ENCODE measurements at places on chromosomes 2 and 18.
A peak's percentile ranks its signal among the peaks of the same experiment; 100 is the strongest.

DNA sequence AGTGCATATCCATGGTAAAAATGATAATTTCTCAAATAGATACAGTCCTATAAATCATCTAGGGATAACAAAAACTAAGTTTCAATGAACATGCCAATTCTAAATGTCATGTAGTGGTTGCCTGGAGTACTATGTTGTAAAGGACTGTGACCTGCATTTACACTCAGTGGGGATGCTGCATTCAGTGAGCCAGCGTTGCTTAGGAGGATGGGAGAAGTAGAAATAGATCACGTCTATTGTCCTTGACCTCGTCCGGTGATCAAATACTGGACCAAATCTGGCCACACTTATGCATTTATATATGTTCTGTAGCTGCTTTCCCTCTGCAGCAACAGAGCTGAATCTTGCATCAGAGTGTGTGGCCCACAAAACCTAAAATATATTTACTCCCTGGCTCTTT, 139.0 kb upstream of the ETAA1 start:
- DNase-seq = no peak

- DNase-seq = no peak
Measured at GRCh38 chr2:231436957-231437356, 27.3 kb downstream of the NCL start.

- no peak for DNase-seq
Measured at GRCh38 chr2:45643095-45643494, 8.4 kb upstream of the PRKCE start.

GRCh38 chr18:12597760-12598159, 60.1 kb downstream of the SPIRE1 start:
- no peak for DNase-seq

DNA sequence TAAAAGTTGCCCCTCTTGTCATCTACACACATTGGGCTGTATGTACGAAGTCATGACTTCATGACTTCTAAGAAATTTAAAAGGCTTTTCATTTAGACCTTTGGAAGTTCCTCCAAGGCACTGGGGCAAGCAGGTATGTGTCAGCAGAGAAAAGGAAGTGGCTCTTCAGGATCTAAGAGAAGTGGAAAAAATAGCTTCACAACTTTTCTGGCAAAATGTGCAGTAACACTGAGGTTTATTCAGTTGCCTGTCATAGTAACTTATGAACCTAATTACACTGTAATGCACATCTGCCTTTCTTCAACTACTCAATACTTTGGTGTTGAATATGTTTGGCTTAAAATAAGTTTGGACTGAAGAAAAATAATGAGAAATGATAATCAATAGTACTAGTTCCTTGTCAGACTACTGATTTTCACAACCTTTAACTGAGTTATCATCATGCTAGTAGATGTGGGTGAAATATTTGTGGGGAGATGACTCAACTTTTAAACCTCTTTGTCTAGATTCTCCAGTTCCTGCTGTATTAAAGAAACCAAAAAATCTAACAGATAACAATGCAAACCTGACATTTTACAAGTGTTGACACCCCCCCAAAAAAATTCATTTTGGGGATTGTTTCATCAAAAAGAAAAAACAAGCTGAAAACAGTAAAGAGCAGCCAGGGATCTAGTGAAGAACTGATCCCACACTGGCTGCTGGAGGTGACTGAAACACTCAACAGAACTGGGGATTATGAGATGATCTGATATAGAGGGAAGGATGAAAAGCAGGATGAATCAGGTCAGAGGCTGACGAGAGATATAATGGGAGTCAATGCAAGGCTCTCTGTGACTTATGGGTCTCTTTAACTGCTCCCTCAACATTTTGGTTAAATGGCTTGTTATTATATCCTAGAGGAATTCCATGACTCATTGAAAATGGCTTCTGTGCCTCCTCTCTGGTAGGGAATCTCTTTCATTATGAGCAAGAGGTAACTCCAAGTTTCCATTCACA, 84.6 kb downstream of the COLEC12 start:
- DNase-seq = no peak

GRCh38 chr2:147108548-147108947, 736.3 kb upstream of the ACVR2A start:
- DNase-seq = no peak

- no peak for DNase-seq
Measured at GRCh38 chr18:10367836-10368235, 86.6 kb upstream of the APCDD1 start.

DNA sequence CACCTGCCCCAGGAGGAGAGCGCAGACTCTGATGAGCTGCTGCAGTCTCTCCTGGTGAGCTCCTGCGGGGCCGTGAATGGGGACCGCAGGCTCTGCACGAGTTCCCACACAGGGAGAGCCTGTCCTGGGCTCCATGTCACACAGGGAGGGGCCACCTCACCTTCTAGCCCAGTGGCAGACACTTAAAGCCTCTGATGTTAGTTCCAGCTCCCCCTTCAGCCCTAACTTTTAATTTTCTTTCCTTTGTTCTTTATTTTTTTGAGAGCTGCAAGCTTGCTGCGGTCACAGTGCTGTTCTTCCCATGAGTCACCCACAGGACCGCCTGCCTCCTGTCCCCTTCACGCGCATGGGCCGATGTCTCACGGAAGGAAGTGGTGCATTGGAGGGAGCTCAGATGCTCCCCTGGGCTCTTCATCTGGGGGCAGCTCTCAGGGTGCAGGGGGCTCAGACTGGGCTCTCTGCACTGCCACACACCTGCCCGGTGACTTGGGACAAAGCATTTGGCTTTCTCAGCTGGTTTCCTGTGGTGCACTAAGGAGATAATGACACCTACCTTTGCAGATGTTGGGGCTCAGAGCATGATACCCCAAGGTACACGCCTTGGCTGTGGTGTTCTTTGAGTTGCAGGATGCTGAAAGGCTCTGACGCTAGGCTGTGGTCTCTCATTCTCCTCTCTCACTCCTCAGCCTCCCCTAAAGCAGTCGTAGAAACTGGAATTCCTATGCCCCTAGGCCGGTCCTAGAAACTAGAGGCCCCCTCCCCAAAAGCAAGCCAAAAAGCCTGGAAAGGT, 37.2 kb upstream of the PXDN start:
- DNase-seq = no peak

DNA sequence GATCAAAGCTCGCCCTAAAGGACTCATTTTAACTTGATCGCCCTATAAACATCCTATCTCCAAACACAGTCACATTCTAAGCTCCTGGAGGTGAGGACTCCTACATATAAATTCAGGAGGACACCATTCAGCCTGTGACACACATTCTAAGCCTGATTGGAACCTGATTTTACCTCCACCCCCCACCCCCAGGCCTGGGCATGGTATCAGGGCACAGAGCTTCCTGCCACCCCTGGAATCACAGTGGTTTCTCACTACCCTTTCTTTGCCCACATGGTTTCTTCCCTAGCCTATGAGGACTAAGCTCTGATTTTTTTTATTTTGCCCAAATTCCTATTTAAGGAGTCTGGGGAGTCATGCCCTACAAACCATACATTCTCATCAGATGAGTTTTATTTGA, 428.1 kb upstream of the ID2 start:
- no peak for DNase-seq

DNA sequence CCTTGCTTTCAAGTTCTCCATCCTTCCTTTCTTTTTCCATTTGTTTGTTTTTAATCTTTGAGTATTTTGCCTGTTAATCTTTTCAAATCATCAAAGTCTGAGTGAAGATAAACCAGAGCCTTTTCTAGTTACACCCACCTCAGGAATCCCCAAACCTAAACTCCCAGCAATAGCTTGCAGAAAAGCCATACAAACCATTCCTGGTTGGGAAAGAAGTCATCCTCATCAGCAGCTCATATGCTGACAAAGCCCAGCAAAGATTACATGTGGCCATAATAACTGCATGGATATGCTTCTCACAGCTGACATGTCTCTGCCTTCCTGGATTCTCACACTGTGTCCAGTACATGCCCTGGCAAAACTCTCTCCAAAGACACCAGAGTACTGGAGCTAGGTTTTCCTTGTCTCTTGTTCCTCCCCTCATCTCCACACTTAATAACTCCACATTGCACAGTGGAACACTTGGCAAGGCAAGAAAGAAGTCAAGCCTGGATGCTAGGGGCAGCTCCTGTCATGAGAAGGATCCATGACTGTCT, 126.4 kb upstream of the TLK1 start:
- no peak for DNase-seq

DNA sequence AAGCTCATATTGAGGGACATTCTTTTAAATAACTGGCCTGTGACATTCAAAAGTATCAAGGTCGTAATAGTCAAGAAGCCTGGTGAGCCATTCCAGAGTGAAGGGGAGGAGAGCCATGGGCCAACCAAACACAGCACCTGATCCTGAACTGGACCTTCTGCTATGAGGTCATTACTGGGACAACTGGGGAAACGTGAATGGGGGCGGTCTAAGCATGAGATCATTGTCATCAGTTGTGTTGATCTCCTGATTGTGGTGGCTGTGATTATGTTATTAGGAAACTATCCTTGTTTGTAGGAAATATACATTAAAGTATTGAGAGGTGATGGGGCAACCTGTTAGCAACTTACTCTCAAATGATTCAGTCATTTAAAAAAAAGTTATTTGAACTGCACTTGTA, 79.3 kb downstream of the FBXO15 start:
- DNase-seq = no peak

GRCh38 chr2:218833023-218833609, 1.5 kb upstream of the PRKAG3 start:
- DNase-seq = no peak

- no peak for DNase-seq
Measured at GRCh38 chr18:59878644-59879043, 21.2 kb upstream of the PMAIP1 start.

- DNase-seq = peak; percentile 96
Measured at GRCh38 chr2:60550178-60550983, 3.1 kb downstream of the BCL11A start.

DNA sequence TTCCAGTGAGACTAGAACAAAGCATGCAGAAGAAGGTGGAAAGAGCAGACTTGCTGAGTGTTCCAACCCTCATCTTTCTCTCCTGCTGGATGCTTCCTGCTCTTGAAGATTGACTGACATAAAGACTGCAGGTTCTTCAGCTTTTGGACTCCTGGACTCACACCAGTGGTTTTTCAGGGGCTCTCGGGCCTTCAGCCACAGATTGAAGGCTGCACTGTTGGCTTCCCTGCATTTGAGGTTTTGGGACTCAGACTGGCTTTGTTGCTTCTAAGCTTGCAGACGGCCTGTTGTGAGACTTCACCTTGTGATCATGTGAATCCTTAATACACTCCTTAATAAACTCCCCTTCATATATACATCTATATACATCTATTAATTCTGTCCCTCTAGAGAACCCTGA, 20.4 kb downstream of the VRK2 start:
- DNase-seq = no peak

DNA sequence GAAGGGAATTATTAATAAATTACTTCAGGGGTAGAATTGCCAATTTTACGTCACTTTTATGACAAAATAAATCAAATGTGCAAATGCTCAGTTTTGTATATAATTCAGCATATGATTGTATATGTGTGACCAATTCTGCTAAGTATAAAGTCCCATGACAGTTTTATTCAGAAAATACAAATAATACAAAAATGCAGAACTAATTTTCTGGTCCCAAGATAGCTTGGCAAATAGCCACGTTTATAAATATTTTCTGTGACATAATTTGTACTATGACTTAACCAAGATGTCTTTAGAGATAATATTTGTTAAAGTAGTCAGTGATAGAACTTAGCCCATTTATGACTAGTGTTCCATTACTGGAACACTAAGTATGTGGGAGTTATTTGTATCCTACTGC, 24.2 kb upstream of the CAB39 start:
- DNase-seq = no peak

DNA sequence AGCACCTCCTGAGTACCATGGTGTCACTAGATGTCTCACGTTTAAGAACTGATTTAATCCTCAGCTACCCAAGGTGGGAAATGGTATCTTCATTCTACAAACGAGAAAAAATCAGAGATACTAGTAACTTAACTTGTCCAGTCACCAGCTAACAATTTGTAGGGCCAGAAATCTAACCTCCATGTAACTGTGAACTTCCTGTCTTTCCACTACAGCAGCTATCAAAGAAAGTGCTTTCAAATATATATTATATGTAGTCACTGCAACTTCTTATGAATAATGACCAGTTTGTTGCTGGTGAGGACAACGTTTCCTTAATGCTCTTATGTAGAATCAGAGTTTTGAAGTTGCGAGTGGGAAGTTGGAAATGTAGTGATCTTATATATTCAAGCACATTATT, 1.9 kb downstream of the REV1 start:
- no peak for DNase-seq

DNA sequence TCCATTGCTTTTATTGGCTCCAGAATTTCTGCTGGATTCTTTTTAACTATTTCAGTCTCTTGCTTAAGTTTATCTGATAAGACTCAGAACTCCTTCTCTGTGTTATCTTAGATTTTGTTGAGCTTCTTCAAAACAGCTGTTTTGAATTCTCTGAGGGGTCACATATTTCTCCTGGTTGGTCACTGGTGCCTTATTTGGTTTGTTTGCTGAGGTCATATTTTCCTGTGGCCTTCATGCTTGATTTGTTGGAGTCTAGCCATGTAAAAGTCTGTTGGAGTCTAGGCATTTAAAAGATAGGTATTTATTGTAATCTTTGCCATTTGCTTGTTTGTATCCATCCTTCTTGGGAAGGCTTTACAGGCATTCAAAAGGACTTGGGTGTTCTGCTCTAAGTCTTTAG, 398.7 kb downstream of the DSEL start:
- no peak for DNase-seq

- peak; percentile 37 for DNase-seq
Measured at GRCh38 chr2:37851428-37851827, 73.7 kb upstream of the RMDN2 start.

- no peak for DNase-seq
Measured at GRCh38 chr2:32161296-32161695, 4.4 kb upstream of the SLC30A6 start.

GRCh38 chr2:234632527-234633391, 135.9 kb upstream of the ARL4C start:
- DNase-seq = no peak

- DNase-seq = no peak
Measured at GRCh38 chr2:1839066-1839756, 94.9 kb upstream of the PXDN start.

DNA sequence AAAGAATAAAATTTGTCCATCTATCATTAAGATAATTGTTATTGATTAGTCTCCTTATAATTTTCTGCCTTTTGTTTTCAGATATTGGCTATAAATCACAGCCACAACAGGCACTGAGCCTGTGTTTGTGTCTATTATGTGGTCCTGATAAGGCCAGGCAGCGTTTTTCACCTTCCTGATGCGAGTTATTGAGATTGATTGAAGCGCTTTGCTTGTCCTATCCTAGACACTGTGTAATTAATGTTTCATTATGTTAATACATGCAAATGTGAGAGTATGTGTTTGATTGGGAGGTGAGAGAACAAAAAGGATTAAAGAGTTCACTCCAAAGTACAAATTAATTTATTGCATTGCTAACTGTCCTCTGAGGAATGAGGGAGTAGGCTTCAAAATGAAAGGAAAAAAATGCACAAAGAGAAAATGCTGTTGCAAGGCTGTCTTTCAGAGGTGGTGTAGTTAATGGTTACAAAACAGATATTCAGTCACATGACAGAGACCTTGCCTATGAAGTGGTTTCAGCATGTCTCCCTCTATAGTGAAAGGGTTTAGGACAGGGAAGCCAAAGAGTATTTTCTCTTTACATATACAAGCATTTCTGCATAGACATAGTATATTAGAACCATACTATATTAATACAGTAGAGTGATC, 391.1 kb downstream of the DCC start:
- no peak for DNase-seq

Data from hematopoietic multipotent progenitor cell treated with erythropoietin and hydrocortisone succinate and interleukin-3 and kit ligand, for 6 days (in vitro differentiated cells).